Vagina (tissue), 2 donors: ENCODE measurements at places on chromosomes 1 and 21.

DNA sequence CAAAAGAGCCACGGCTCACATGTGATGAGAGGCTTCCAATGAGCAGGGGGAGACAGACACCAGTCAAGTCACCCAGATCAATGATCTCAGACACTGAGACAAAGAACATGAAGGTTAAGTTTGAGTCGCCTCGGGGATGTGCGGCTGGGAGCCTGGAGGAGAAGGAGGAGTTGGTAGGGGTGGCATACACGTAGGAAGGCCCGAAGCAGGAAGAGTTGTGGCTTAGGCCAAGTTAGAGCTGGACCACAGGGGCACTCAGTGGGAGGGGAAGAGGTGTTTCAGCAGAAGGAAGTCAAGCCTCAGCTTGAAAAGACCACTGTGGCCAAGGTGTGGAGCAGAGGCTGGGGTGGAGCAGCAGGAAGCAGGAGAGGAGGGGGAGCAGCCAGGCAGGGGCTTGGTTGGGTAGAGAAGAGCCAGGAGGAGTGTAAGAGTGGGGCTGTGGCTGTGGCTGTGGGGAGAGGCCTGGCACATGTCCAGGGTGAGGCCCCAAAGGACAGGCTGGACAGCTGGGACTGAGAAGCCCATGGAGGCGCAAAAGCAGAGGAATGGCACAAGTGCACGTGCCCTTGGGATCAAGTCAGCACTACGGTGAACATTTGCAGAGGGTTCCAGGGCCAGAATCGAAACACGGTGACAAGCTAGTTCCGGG is 27.6 kb downstream of the CTNNBIP1 start:
- DNase-seq = no peak

GRCh38 chr21:16137106-16137505 is 407.3 kb downstream of the USP25 start:
- no peak for DNase-seq

DNA sequence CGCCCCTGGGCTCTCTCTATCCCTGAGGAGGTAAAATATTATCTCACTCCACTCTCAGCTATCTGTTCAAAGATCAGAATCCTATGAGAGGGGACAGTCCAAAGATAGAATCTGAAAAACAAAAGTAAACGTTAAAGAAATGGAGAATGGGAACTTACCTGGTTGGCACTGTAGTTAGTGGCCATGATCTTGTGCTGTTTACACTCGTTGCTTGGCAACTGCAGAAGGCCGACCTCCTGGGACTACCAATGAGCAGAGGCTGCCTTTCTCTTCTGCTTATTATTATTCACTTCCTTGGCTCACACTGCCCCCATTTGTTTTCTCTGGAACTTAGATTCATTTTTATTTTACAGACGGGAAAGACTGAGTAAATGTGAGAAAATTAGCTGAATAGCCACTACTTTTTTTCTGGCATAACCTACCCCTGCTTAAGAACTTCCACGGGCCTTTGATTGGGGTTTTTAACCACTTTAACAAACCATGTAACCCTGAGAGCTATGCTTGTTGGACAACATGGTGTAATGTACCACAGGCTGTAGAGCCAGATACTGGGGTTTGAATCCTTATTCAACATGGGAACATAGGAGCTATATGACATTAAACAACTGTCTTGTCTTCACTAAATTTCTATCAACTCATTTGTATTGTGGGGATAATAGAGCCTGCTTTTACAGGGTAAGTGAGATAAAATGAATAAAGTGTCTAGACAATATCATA is at the start of gene CFAP126:
Gene CFAP126 (minus strand): TSS at position 193 of the 717 bp plus-strand sequence. CDS start 8 bp downstream, at position 185.
- no peak for DNase-seq

DNA sequence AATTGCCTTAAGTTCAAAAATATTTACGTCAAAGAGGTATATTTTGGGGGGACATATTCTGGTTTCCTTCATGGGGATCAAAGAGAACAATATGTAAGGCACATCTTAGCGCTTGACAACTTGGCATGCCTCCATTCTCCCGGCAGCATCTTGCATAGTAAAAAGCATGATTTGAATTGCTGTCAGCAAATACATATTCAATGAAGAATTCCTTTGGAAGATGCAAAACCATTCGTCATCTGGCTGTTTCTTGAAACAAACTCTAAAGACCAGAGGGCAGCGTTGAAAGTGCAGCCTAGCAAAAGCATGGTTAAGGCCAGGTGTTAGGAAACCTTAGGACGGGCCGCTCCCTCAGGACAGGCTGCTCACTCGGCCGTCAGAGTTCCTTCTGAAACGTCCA is 3.4 kb upstream of the PIK3CD start:
- DNase-seq = no peak

GRCh38 chr1:53672785-53673184 is 66.2 kb downstream of the GLIS1 start:
- no peak for DNase-seq

DNA sequence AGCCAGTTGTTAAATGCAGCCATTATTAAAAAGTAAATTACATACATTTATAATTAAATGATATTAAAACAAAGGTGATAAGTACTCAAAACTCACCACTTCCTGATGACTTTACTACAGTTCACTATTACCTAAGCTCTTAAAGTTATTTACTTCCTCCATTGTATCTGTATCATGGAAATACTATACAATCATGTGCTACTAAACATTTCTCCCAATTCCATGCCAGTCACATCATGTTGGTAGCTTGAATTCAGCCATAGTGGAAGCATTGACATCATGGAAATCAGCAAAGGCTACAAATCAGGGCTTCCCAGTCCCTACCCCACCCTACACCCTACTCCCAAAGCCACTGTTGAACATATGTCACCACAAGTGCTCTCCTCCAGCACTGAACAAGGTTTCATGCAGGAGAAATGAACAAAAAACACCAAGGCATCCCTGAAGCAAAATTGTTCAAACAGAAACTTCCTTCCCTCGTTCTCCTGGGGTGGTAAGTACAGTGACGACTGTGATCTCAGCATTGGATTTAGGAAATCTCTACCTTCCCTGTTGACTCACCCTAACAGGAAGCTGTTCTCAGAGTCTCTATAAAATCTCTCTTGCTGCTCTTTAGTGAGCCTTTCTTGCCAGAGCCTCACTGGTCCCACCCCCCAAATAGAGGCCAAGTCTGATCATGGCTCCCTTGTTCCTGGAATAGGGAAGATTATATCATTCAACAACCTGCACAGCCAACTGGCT is 12.7 kb downstream of the VSIG8 start:
- DNase-seq = no peak

GRCh38 chr1:226549937-226550671 is 1.5 kb downstream of the STUM start:
- no peak for DNase-seq

DNA sequence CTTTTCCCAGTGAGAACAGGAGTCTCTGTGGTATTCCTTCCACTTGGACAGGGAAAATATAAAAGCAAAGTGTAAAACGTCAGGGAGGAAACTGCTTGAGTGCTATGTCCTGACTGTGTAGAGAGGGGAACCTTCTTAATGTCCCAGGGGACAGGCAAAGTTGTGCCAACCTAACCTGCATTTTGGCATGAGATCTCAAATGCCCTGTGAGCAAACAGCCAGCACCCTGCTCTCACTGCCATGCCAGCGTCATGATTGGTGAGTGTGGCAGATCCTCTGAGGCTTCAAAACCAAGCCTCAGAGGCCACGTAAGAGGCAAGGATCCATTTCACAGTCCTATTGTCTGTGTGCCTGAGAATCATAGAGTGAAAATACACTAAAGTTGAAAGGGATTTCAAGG is 49.7 kb upstream of the RAP1A start:
- no peak for DNase-seq

DNA sequence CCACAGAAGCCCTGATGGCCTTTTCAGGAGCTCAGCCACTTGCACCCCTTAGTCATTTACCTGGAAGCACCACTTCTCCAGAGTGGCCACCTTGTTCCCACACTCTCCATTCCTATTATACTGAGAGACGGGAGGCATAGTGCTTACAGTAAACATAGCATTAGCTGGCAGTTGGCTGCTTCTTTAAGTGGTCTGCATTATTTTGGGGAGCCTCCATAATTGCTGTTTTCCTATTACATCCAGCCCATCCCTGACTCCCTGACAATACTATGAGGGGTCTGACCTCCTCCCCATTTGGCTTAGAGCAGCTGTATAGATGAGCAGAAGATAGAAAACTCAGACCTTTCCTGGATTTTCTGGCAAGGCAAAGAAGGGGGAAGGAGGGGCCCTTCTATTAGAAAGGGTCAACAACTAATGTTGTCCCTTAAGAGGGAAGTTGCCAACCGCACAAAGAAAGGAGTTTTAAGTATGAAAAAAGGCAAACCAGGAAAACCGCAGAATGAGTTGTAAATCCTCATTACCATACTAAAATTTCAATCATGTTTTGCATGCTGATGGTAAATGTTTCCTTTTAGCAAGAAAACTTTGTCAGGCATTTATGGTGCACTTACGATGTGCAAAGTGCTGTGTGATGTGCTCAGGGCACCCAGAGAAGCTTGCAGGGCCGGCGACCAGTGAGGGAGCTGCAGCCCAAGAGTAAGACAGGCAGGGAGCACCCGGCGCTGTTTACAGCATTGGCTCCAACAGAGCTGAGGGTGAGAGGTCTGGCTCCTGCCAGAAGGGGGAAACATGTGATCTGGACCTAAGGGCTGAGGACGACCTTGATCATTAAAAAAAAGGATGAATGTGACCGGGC is 167.3 kb downstream of the ZZZ3 start:
- no peak for DNase-seq

DNA sequence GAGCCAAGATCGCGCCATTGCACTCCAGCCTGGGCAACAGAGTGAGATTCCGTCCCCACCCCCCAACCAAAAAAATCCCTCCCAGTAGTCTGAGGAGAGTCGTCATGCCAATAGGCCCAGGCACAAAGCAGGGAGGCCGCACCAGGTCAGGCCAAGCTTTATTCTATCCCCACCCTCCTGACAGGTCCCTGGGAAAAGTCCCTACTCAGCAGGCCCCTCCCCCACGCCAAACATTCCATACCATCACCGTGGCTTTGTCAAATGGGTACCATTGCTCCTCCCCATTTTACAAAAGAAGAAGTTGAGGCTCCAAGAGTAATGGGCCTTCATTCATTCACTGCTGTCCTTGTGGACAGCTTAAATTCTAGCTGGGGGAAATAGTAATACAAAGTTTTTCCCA is 5.3 kb downstream of the GPR3 start:
- no peak for DNase-seq

- DNase-seq = no peak
These were observed 37.2 kb upstream of the NPL start for GRCh38 chr1:182752077-182752988.

DNA sequence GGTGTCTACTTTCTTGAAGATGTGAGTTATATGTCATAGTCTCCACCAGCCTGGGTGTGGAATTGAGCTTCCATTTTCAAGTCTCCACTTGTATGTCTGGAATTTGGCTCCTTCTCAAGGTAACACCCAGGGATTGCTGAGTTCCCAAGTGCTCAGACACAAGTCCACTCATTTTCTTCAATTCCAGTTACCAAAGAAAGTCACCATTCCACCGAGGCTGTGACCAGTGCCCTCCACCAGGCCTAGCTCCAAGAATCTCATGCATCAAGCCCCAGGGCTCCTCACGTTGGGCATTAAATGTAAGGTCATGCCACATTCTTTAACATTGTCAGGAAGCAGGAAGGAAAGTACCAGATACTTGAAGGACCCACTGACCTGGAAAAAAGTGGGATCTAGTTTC is 2.4 kb upstream of the RAB4A start:
- DNase-seq = no peak

- no peak for DNase-seq
These were observed 23.4 kb downstream of the DSTYK start for GRCh38 chr1:205188098-205188497.

DNA sequence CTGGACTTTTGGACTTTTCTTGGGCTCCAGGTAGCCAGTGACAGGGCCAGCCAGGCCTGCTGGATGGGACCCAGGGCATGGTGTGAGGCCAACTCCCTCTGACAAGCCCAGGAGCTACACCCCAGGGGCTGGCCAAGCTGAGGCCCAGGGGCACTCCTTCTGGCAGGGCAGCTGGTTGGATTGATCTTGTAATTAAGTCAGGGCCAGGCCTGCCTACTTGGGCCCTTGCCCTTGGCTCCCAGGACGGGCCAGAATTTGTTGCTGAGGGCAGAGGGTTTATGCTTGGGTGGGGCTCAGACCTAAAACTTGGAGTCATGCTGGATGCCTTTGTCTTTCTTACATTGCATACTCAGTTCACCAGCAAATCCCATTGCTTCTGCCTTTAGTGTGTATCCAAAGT is 20.7 kb downstream of the KCNA2 start:
- DNase-seq = no peak

DNA sequence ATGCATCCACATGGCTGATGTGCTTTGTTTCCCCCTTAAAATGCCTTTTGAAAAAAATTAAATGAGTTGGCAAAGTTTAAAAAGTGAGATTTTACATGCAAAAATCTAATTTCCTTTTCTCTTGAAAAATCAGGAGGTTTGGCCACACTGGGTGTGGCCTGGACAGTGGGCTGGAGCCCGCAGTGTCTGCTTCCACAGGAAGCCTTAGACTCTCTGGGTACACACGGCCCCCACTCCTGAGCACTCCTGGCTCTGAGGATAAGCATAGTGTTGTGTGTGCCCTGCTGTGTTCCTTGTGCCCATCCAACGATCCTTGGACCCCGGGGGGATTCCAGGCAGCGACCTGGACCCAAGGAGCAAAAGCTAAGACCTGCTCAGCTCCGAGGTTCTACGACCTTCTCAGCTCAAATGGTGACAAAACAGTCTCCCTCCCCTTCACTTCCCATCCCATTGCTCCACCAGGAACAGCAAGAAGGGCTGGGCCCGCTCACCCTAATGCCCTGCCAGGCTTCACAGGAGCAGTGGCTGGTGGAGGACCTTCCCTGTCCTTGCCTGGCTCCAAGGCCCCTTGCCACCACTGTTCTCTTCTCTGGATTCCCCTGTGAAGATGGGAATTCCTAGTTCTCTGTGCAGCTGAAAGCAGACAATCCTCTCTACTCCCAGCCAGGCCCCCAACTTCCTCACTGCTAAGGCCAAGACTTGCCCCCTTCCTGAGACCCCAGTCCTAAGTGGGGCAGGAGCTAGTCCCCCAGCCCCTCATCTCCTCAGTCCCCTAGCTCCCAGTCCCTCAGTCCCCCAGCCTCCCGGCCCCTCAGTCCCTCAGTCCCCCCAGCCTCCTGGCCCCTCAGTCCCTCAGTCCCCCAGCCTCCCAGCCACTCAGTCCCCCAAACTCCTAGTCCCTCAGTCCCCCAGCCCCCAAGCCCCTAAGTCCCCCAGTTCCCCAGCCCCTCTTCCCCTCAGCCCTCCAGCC is 395.8 kb downstream of the PTPRU start:
- no peak for DNase-seq
